ENCODE measurements at places on chromosomes 16 and 17. TPM values are rescaled to one million over a fixed set of nuclear protein-coding genes. Genes with fewer than 3 reads are reported as not detected.

DNA sequence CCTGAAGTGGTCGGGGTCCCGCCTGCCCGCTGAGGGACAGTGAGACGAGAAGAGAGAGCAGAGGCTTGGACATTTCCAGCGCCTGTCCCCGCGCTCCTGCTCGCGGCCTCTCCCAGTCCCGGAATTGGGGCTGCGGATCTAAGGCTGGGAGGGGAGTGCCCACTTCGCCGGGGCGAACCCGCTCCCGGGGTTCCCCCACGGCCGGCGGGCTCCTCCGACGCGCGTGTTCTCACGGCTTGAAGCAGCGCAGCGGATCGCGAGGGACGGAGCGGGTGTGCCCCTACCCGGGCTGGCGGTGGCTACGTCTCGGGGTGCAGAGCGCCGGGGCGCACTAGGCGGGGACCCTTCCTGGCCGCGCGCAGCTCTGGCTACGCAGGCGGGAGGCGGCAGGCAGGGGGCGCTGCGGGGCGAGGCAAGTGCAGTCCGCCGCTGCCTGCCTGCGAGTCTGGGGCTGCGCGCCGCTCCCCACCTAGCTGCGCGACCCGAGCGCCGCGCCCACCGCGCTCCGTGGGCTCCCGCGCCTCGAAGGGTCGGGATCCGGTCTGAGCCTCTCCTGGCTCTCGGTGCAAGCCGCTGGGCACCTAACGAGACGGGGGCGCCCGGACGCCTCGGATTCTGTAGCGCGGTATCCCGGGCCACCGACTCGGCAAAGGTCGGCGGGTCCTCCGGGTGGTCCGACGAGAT is 1.2 kb downstream of the NGFR start:
- peak; percentile 86 for DNase-seq

DNA sequence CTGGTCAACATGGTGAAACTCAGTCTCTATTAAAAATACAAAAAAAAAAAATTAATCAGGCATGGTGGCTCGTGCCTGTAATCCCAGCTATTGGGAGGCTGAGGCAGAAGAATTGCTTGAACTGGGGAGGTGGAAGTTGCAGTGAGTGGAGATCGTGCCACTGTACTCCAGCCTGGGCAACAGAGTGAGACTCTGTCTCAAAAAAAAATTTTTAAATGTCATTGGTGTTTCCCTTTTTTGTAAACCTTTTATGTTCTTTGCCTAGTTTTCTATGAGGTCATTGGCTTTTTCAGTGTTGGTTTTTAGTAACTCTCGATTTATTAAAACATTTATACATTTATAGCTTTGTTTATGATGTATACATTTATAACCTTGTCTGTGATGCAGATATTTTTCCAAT is 18.2 kb downstream of the NLRC5 start:
- DNase-seq: no peak

DNA sequence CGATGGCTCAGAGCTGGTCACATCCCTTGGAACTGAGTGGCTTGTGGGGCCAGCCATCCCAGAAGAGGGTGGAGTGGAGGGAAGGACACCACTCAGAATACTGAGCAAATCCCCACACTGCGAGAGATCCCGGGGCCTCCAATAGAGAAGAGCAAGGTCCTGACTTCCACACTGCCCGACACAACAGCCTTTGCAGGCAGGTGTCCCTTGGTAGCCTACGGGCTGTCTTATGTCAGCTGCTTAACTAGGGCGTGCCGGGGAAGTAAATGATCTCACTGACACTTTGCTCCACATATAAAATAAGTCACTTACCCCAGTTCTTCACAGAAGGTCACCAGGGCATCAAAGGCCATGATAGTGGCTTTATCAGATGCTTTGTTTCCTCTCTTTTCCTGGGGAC is 16.1 kb downstream of the RECQL5 start:
- DNase-seq: no peak

GRCh38 chr16:5653789-5654188 is 556.2 kb upstream of the EEF2KMT start:
- no peak for DNase-seq

The TP53TG3B gene
- not detected for total RNA-seq

The FNDC8 gene
- not detected for total RNA-seq

Measured in activated CD8-positive, alpha-beta memory T cell treated with anti-CD3 and anti-CD28 coated beads, Interleukin-2, amount 10 ng/mL, durations not matched to agents 7 days and 5 days (primary cell).